Activated CD4-positive, alpha-beta T cell treated with anti-CD3 and anti-CD28 coated beads, Interleukin-2, amount 10 ng/mL, durations not matched to agents 7 days and 5 days (primary cell): ENCODE measurements at places on chromosomes 3 and 15. TPM values are rescaled to one million over a fixed set of nuclear protein-coding genes. Genes with fewer than 3 reads are reported as not detected.

DNA sequence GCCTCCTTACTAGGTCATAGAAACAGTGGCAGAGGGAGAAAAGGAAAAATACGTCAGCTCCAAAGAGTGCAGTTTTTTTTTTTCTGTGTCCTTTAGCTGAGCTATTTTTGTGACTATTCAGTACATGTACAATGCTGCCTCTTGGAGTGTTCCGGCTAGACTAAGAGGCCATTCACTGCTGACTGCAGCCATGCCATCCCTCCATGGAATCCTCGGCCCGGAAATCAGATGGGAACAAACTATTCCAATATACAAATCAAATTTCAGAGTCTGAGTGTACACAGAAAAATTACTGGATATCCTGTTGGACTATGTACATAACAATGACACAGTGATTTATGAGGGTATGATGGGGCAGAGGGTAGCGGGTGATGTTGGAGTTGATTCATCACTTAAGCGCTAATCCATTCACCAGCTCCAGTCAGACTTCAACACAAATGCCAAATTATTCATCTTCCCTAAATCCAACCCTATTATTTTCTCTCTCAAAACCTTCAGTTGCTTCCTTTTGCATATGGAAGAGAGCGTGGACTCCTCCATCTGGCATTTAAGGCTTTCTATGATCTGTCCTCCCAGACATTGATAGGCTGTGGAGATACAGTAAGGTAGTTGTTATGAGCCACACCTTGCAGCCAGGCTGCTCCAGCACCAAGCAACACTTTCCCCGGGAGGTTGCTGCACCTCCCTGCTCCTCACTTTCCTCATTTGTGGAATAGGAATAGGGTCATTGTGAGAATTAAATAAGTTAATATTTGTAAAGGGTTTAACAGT, 109.1 kb downstream of the LPP start:
- H3K4me1 ChIP-seq: peaks cover 2% of the 10 kb centered on the region
- no peaks in the 10 kb centered on the region for H3K27me3 ChIP-seq
- no peak overlapping the region for H3K4me3 ChIP-seq
- no peak overlapping the region for H3K27ac ChIP-seq
- H3K36me3 ChIP-seq: no peaks in the 10 kb centered on the region

GRCh38 chr3:12956316-12956660, 114.9 kb upstream of the RPL32 start:
- DNase-seq: no peak
- H3K36me3 ChIP-seq: peaks cover 11% of the 10 kb centered on the region
- H3K27me3 ChIP-seq: no peaks in the 10 kb centered on the region
- no peak overlapping the region for H3K27ac ChIP-seq

DNA sequence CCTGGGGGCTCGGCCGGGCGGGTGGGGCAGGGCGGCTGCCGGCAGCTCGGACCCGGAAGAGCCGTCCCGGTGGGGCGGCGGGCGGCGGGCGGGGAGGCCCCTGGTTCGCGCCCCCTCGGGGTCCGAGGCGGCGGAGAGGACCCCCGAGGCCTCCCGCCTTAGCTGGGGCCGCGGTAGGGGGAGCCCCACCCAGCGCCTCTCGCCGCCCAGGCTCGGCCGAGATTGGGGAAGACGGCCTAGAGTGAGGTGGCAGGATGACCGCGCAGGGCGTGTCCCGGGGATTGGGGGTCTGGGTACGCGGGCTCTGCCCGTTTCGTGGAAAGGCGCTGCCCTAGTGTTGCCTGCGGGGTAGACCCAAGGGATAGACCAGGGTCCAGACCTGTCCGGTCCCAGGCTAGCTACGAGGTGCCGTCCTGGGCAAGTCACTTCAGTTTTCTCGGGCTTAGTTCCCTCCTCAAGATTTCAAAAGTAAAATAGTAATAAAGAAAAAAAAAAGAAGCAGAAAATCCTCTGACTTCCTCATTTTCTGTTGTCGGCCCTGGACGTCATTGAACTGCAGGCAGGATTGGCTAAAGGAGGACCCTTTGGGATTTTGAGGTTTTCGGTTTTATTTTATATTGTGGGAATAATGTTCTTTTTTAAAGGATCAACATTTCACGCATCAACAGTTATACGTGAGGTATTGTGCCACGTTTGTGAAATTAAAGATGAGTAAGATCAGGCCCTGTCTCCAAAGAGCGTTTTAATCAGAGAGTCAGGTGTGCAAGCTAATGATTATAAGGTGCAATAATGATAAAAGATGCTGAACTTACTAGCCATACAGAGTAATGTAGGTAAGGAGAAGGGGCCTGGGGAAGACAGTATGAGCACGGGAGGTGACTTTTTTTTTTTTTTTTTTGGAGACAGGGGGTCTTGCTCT, 679 bp downstream of the IQGAP1 start:
- peak overlapping the region; percentile 98 for H3K27ac ChIP-seq
- no peaks in the 10 kb centered on the region for H3K27me3 ChIP-seq
- peaks cover 37% of the 10 kb centered on the region for H3K36me3 ChIP-seq

The CCR4 gene
- 53.2 TPM for total RNA-seq

The RETNLB gene
- total RNA-seq: not detected

DNA sequence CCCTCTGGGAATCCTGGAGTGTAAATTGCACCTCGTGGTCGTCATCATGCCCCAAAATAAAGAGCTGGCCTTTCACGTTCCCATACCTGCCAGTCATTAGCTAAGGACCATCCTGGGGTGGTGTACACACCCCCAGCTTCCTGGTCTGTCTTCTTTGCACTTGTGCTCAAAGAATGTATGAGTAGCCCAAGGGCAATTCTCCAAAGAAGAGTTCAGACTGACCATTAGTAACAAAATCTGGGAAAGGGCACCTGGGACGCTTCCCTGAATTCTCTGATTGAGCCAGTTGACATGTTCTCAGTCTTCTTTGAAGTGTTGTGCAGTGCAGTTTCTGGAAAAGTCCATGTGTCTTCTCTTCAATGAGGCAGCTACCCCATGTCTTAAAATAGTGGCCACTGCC, 34.8 kb downstream of the FAM3D start:
- DNase-seq: no peak
- no peaks in the 10 kb centered on the region for H3K4me1 ChIP-seq
- H3K36me3 ChIP-seq: no peaks in the 10 kb centered on the region

DNA sequence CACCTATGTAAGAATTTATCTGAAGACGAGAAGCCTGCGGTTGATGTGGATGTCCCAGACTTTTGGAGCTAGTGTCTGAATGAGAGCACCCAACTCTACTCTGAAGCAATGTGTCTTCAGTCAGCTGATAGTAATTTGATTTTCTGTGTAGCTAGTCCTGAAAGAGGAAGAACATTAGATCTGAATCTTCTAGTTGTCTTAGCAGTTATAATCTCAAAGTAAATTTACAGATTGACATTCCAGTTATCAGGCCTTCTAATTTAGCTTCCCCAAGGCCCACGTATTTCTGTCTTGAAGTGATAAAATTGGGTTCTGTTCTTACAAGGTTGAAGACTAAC, 1.5 kb downstream of the TCAIM start:
- no peaks in the 10 kb centered on the region for H3K27me3 ChIP-seq
- DNase-seq: no peak
- H3K36me3 ChIP-seq: peaks cover 7% of the 10 kb centered on the region
- H3K4me3 ChIP-seq: peak overlapping the region; percentile 97
- H3K4me1 ChIP-seq: peaks cover 24% of the 10 kb centered on the region
- H3K27ac ChIP-seq: no peak overlapping the region

DNA sequence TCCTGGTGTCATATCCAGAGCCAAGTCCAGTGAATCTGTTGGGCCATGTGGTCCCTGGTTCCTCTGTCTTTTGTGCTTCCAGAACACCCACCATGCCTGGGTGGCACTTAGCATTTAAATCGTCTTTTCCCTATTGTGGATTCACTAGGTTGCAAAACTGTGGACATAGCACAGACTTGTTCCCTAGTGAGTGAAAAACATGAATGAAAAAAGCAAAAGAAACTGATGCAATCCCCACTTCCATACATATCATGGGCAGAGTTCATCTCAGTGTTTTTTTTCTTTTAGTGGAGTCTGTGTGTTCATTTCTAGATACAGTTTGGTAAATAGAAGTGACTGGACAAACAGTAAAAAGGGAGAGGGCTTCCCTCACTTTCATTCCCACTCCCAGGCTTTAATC, 170.5 kb downstream of the SLCO3A1 start:
- DNase-seq: no peak
- H3K36me3 ChIP-seq: no peaks in the 10 kb centered on the region
- H3K4me3 ChIP-seq: no peak overlapping the region
- no peak overlapping the region for H3K27ac ChIP-seq

DNA sequence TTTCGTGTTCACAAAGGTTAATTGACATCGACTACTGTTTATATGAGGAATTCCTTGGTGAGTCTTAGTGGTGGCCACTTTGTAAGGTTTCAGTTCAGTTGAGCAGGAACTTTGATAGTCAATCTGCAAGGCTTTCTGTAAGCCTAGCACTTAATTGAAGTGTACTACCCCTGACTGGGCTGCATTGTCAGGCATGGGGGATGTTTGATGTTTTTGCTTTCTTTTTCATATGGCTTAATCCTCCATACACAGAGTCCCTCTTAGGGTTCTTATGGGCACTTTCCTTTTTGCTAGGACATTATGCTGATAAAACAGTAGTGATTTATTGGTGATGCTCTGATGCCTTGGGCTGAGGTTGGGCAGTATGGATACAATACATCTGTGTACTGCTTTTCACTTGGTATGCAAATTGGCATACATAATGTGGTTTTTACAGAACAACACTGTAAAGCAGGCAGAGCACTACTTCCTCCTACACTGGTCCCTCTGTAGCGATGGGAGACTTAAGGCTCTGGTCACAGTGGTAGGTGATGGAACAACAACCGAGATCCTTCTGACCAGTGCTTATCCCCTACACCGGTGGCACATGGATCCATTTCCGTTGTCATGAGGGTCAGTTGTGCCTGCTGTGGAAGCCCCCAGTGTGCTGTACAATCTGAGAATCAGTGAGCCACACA, 261.0 kb downstream of the MFSD1 start:
- no peaks in the 10 kb centered on the region for H3K4me1 ChIP-seq
- no peak overlapping the region for H3K4me3 ChIP-seq
- no peak for DNase-seq
- no peaks in the 10 kb centered on the region for H3K36me3 ChIP-seq
- no peaks in the 10 kb centered on the region for H3K27me3 ChIP-seq

The PYGO1 gene
- not detected for total RNA-seq
